ENCODE measurements at places on chromosomes 4 and X. TPM values are rescaled to one million over a fixed set of nuclear protein-coding genes. Genes with fewer than 3 reads are reported as not detected.

OPRPN gene
- total RNA-seq: not detected

MAGEC3 gene
- not detected for total RNA-seq

FGB gene
- 1.1 TPM for total RNA-seq

CRMP1 gene
- 1.7 TPM for total RNA-seq

ADH1A gene
- total RNA-seq: 0.19 TPM

NUDT10 gene
- total RNA-seq: 0.85 TPM

Measured in thymus (tissue), 14 donors.